ENCODE measurements at places on chromosomes 16 and 17.

DNA sequence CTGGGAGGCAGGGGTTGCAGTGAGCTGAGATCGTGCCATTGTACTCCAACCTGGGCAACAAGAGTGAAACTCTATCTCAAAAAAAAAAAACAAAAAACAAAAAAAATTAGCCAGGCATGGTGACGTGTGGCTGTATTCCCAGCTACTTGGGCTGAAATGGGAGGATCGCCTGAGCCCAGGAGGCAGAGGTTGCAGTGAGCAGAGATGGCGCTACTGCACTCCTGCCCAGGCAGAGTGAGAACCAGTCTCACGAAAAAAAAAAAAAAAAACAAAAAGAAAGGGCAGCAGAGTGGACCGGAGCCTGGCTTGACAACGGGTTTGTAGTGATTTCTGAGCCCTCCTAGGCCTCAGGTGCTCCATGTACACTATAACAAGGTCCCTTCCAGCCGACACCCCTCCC lies 33.1 kb downstream of the PEMT start:
- no peak for DNase-seq

DNA sequence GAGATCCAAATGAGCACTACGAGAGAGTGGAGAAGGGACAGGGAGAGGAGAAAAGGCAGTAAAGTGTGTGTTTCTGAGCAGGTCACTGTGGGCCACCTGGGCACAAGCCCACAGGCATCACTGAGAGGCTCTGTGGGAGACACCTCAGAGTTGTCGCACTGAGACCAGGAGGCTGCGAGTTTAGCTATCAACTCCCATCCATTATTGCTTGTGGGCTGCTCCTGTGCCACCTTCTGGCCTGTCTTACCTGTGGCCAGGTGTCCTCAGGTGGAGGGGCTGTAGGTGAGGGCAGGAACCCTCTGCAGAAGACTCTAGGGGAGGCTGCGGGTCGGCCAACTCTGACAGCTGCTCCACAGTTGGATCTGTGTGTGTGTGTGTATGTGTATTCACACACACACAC lies 2.5 kb upstream of the PRR29 start:
- no peak for DNase-seq

GRCh38 chr16:23771642-23772041 lies 16.8 kb downstream of the CHP2 start:
- no peak for DNase-seq

DNA sequence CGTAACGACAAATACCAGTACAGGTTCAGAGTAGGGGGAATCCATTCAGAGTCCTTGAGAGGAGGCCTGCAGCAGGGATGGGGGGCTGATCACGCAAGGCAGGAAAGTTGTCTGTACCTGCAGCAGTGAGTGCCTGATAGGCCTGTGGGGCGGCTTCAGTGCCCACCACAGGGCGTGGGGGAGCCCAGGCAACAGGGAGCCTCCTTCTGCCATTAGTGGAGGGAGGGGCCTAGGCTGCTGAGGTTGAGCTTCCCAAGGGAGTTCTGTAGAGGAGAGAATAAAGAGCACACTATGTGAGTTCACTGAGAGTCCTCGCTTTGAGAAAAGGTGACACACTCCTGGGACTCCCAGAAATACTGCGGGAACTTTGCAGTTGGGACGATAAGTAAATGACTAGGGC lies 134.6 kb downstream of the SPECC1 start:
- DNase-seq: no peak

DNA sequence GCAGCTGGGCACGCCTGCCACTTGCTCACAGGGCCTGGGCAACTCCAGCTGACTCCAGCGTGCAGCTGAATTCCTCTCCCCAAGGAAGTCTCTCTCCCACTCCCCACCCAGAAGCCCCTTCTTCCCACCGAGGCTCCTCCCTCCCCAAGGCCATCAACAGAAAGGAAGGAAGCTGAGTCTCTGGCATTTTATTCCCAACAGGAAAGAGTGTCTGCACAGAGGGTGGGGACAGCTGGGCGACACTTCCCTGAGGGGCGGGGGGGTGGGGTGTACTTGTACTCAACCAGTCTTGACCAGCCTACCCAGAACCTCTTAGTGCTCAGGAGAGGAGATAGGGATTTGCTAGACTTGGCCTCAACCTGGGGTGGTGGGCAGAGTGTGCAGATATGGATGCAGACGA lies at the start of gene EXOC3L1:
Gene EXOC3L1, minus strand, starts transcription at position 96 of the 400 bp plus-strand sequence. CDS start 460 bp downstream, outside the sequence.
- no peak for DNase-seq

GRCh38 chr17:49214676-49215360 lies 4.3 kb downstream of the ABI3 start:
- DNase-seq: no peak

- no peak for DNase-seq
Observed at GRCh38 chr16:84096447-84097005, 20.2 kb downstream of the MBTPS1 start.

GRCh38 chr17:7177954-7178477 lies 1.2 kb downstream of the ASGR1 start:
- DNase-seq: no peak

DNA sequence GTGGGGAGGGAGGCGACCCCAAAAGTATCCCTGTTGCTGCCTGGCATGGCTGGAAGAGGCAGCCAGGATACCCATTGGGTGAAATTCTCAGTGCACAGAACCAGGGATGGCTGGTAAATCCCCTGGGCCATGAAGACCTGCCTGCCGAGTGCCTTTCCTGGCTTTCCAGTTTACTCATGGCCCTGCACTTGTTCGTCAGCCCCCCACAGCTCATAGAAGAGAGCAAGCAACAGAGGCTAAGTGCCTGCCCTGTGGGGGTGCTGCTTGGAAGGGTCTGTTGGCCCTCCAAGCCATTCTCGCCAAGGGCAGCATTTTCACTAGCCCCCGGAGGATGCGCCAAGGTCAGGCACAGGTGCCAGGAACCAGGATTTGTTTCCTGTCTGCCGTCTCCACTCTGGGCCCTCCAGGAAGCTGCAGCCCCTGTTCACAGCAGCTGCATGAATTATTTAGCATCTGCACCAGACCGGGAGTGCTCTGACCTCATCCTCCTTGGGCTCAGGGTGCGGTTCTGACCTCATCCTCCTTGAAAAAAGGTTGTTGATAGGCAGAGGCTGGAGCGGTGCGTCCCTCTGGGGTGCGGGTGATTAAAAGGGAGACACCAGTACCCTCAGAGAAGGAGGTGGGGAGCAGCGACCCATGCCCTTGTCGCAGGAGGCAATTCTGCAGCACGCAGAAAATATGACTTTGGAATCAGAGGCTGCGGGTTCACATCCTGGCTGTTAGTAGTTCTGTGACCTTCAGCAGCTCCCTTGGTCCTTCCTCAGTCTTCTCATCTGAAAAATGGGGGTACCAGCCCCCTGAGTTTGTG lies 14.2 kb upstream of the CD300A start:
- peak; percentile 88 for DNase-seq

DNA sequence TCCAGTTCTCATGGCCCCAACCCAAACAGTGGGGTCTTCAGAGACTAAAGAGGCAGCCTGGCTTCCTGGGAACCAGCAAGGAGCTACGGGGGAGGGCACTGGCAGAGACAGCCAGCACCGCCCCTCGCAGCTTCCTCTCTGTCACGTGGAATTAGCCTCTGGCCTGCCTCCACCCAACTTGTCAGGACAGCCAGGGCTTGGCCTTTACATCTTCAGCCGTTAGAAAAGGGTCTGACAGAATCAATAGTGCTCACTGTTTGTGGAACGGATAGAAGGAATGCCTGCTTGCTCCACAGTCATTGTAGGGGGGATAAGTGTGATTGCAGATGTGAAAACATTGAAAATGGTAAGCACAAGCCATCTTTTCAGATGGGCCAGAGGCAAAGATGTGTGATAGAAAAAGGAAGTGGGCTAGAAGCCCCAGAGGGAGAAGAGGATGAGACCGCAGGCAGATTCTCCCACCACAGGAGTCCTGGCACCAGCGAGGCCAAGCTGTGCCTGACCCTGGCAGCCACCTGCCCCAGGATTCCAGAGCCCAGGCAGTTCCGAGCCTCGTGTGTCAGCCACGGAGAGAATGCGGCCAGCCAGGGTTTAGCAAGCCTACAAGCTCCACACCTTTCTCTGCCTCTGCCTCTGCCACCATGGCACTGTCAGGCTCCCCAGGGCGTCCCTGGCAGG lies 18.6 kb downstream of the GRIN2C start:
- peak; percentile 95 for DNase-seq

- no peak for DNase-seq
Observed at GRCh38 chr17:44867841-44868240, 20.2 kb downstream of the HIGD1B start.

- DNase-seq: no peak
Observed at GRCh38 chr16:74500907-74501306, 79.6 kb upstream of the CLEC18B start.

- DNase-seq: no peak
Observed at GRCh38 chr16:2235695-2236336, 428 bp upstream of the DNASE1L2 start.

- DNase-seq: no peak
Observed at GRCh38 chr16:30369938-30370455, 297 bp downstream of the TBC1D10B start.

DNA sequence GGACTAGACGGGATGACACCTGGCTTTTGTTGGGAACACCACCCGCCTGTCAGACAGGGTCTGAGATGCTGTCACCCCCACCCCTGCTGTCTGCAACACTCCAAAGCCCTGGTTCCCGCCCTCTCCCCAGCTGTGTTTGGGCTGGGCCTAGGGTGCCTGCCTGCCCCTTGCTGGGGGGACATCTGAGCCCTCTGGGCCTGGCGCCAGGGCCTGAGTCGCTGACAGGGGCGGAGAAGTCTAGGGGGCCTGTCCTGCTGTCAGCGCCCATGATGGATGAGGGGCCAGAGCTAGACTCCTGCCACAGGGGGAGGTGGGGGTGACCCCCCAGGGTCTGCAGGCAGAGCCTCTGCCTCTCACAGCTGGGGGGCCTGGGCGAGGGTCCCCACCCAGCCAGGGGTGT lies 7.6 kb upstream of the PKMYT1 start:
- peak; percentile 65 for DNase-seq

DNA sequence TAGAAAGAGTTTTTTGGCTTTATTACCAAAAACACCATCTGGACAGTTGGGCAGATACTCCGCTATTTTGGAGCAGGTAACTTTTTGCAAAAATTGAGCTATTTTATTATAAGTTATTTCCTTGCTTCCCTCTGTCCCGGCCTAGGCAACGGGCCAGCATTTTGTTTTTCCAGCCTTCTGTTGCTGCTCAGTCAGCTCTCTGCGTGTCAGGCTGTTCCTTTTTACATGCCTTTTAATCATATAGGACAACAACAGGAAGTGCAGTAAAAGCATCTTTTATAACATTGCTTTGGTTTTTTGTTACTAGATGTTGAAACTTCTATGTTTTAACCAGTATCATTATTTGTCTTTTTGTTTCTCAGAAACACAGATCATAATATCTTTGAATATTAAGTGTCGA lies 30.4 kb downstream of the PPM1D start:
- peak; percentile 62 for DNase-seq

GRCh38 chr17:18960241-18960665 lies 8.3 kb downstream of the SLC5A10 start:
- DNase-seq: no peak

GRCh38 chr16:58814348-58814801 lies 80.3 kb upstream of the GOT2 start:
- DNase-seq: peak; percentile 16

DNA sequence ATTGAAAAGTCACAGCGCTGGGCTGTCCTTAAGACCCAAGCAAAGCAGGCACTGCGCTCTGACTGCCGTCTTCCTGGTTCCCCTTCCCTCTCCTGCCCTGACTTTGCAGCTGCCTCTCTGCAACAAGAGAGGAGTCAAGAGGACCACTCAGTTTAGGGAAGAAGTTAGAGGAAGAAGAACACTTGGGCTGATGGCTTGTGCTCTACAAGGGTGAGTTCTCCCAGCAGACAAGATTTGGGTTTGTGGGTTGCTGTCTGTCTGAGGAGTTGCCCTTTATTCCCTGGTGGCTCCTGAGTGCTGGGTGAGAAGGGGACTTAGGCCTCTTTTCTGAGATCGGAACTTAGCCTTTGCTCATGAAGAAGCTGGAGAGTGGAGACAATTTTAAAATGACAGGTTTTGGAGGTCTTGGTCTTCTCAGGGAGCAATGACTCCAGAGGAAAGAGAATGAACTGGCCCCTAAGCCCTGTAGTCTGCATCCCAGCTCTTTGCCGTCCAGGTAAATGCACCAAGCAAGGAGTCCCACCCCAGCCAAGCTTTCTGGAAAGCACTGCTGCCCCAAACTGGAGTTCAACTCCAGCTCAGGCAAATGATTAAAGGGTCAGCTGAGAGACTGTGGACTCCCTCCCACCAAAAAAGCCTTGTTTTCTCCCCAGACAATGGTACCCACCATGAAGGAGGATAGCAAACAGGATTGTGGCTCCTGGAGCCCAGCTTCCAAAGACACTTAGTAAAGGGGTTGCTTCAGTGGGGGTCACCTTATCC lies 2.7 kb upstream of the HOXB9 start:
- DNase-seq: no peak

GRCh38 chr17:65246252-65246651 lies 109.1 kb downstream of the RGS9 start:
- no peak for DNase-seq

DNA sequence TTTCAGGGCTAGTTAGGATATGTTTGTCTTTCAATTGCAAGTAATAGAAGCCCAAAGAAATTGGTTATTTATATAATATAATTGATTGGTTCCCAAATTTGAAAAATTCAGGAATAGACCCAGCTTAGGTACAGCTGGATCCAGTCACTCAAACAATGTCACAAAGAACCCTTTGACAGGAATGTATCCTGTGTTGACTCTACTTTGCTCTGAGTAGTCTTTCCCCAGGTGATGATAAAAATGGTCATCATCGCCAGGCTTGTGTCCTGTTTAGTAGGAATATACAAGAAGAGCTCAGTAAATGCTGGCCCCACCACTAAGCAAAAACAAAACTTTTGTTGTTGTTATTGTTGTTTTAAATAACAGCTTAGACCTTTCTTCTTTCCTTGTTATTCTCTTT lies 35.0 kb downstream of the MAPT start:
- no peak for DNase-seq

DNA sequence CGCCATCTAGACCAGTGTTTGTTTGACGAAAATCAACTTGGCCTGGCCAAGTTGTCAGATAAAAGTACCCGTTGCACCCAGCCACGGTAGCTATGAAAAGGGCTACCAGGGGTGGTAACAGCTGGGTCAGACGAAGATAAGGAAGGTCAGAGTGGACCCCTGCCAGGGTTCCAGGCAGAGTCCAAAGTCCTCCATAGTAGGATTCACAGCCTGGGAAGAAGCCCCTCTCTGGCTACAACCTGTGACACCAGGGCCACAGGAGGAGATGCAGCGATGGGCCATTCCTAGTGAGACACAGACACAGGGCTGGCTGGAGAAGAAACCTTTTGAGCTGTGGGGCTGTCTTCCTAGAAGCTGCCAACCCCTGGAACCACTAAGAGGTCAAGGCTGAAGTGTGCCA lies 39.3 kb downstream of the MEAK7 start:
- DNase-seq: no peak

- DNase-seq: peak; percentile 47
Observed at GRCh38 chr16:57639172-57639887, 10.9 kb downstream of the ADGRG1 start.

DNA sequence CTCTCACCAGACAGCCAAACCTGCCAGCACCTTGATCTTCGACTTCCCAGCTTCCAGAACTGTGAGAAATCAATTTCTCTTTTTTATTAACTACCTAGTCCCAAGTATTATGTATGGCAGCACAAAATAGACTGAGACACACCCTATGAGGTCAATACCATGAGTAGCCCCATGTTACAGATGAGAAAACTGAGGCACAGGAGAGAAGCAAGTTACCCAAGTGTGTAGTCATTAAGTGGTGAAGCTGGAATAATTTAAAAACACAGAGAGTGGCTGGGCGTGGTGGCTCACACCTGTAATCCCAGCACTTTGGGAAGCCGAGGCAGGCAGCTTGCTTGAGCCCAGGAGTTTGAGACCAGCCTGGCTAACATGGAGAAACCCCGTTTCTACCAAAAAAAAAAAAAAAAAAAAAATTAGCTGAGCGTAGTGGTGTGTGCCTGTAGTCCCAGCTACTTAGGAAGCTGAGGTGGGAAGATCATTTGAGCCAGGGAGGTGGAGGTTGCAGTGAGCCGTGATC lies 4.9 kb downstream of the NQO1 start:
- no peak for DNase-seq
